ENCODE measurements at places on chromosomes 11 and 22.

- DNase-seq: no peak
- peaks cover 39% of the 10 kb centered on the region for H3K36me3 ChIP-seq
- H3K4me1 ChIP-seq: peaks cover 7% of the 10 kb centered on the region
- H3K27me3 ChIP-seq: no peaks in the 10 kb centered on the region
- no peak overlapping the region for H3K4me3 ChIP-seq
Measured at GRCh38 chr22:29638678-29639077, 35.2 kb downstream of the NF2 start.

GRCh38 chr11:74412321-74412720, 14.1 kb upstream of the PGM2L1 start:
- no peaks in the 10 kb centered on the region for H3K36me3 ChIP-seq
- H3K4me1 ChIP-seq: peaks cover 6% of the 10 kb centered on the region

DNA sequence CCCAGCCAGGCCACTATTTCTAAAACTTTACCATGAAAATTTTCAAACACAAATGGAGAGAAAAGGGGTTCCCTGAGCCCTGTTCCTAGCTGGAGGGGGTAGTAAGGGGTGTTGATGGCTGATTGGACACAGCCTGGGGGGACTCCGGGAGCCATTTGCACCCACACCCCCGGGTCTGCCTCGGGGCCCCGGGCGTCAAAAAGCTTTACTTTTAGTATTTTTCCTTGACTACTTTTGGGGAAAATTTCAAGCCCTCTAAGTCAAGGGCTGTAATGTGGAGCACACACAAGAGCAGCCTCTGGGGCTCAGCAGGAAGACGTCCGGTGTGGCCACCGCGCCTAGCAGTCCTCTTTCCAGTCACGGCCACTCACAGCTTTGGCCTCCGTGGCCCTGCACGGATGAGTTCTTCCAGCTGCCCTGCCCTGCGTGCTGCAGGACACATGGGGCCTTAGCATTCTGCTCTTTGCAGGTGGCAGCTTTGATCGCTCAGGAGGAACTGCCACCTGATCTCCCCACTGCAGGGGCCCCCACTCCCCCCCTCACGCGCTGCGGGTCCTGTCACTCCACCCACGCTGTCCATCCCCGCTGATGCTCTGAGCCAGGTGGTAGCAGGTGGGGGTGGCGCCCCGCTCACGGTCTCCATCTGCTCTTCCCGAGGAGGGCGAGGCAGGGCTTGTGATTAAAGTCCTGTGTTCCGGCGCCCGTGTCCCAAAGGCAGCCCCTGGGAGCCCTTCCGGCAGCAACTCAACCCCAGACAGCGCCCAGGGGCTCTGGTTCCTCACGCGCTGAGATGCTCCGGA, 14.4 kb downstream of the RNH1 start:
- H3K36me3 ChIP-seq: peaks cover 32% of the 10 kb centered on the region
- no peaks in the 10 kb centered on the region for H3K4me1 ChIP-seq

DNA sequence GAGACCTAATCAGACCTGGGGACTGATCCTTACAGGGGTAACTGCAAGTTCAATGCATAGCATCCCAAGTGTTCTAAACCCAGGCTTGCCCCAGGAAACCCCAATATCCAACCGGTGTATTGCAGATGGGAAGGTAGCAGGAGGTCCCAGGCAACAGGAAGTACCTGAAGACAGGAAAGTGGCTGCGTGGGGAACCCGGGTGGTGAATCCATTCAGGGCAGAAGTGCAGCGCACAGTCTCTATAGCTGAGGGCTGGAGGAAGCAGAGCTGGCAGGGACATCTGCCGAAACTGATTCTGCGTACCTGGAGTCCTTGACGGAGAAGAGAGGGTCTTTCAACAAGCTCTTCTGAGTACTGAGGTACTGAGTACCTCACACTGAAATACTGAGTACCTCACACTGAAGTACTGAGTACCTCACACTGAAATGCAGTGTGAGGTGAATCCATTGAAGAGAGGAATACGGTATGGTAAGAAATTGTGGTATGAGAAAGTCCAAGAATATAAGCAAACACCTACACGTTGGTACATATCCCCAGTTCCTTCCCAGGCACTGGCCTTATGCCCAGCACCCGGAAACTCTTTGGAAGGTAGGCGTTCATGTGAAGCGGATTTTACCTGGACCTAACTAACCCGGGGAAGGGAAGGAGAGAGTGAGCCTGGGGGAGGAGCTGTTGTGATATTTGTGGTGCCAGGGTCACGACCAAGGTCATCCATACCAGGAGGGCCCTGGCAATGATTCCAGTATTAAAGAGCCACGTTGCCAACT, 20.1 kb downstream of the SCN4B start:
- H3K36me3 ChIP-seq: no peaks in the 10 kb centered on the region
- H3K4me3 ChIP-seq: no peak overlapping the region
- peaks cover 2% of the 10 kb centered on the region for H3K27me3 ChIP-seq
- no peak for DNase-seq

DNA sequence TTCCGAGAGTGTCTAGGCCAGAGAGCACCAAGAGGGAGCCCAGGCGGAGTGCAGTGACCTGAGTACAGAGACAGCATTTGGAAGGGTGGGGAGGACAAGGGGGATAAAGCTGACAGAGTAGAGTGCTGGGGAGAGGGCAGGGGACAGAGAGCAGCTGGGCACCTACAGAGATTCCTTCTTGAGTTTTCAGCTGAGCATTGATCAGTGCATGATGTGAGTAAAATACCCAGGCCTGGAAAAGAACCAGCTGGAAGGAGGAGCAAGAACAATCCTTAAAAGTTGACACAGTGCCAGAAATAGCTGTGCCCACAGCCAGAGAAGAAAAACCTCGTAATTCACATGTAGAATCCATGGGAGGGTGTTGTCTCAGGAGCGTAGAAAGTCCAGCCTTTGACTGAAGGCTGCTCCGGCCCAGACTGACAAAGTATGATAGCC, 33.9 kb upstream of the PANX2 start:
- H3K4me3 ChIP-seq: no peak overlapping the region
- no peak for DNase-seq
- no peaks in the 10 kb centered on the region for H3K4me1 ChIP-seq
- no peaks in the 10 kb centered on the region for H3K27me3 ChIP-seq
- no peak overlapping the region for H3K27ac ChIP-seq
- no peaks in the 10 kb centered on the region for H3K36me3 ChIP-seq

- no peak for DNase-seq
- peaks cover 8% of the 10 kb centered on the region for H3K36me3 ChIP-seq
- peaks cover 53% of the 10 kb centered on the region for H3K27me3 ChIP-seq
- peaks cover 34% of the 10 kb centered on the region for H3K4me1 ChIP-seq
- peak overlapping the region; percentile 41 for H3K4me3 ChIP-seq
Measured at GRCh38 chr11:46235777-46236688, 41.4 kb upstream of the CREB3L1 start.

- H3K36me3 ChIP-seq: no peaks in the 10 kb centered on the region
- H3K27me3 ChIP-seq: peaks cover 6% of the 10 kb centered on the region
- no peak overlapping the region for H3K4me3 ChIP-seq
- H3K4me1 ChIP-seq: peaks cover 62% of the 10 kb centered on the region
Measured at GRCh38 chr11:115167456-115167855, 336.8 kb downstream of the CADM1 start.

DNA sequence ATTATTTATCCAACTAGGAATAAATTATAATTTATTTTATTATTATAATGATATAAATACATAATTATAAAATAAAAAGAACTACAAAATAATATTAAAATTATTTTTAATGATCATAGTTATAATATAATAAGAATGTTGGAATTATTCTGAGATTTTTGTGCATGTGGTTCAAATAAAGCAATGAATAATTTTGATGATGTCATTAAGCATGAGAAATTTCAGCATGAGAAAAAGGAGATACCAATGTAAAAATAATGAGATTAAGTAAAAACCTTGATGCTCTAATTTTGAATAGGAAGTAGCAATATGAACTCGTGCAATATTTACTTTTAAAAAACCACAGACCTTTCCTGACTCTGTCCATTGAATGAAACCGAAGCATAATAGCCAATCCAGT, 181.8 kb upstream of the MTNR1B start:
- peaks cover 24% of the 10 kb centered on the region for H3K36me3 ChIP-seq
- H3K4me3 ChIP-seq: no peak overlapping the region
- peaks cover 24% of the 10 kb centered on the region for H3K4me1 ChIP-seq
- no peak for DNase-seq

DNA sequence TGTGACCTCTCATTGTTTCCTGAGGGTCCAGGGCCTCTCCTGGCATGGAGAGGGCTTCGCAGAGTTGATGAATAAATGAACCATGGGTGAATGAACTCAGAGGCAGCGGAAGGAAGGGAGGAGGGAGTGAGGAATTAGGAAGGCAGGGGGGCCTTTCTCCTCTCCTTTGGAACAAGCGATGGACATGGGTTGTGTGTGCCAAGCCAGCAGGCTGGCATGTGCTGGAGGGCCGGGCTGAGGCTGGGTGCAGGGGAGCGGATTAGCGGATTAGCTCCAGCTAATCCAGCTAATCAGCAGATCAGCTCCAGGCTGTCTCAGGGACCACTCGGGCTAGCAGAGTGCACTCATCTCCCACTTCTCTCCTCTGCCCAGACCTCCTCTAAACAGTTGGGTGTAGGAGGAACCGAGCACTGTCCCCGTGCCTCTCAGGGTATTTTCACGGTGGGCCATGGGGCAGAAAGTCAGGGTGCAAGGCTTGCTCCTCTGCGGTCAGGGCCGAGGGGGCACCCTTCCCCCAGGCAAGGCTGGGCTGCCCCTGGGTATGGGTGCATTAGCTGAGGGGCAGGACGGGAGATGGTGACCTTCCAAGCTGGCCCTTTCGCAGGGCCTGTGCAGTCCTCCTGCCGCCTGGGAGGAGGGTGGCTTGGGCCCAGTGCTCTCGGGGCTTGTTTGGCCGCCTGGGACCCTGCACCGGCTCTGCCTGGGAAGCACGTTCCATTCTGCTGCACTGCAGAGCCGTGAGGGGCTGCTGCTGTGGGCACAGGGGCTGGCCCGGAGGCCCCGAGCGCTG, 120.3 kb upstream of the B3GAT1 start:
- H3K4me1 ChIP-seq: peaks cover 15% of the 10 kb centered on the region
- no peak overlapping the region for H3K4me3 ChIP-seq
- no peak for DNase-seq
- no peak overlapping the region for H3K27ac ChIP-seq

GRCh38 chr11:125768336-125769046, 10.1 kb downstream of the PATE2 start:
- no peaks in the 10 kb centered on the region for H3K27me3 ChIP-seq
- no peak overlapping the region for H3K27ac ChIP-seq
- DNase-seq: no peak
- H3K4me3 ChIP-seq: no peak overlapping the region
- no peaks in the 10 kb centered on the region for H3K36me3 ChIP-seq

GRCh38 chr11:856397-856796, 13.7 kb downstream of the TSPAN4 start:
- H3K27me3 ChIP-seq: peaks cover 3% of the 10 kb centered on the region
- H3K36me3 ChIP-seq: no peaks in the 10 kb centered on the region
- DNase-seq: no peak
- H3K4me3 ChIP-seq: no peak overlapping the region
- no peak overlapping the region for H3K27ac ChIP-seq

GRCh38 chr11:17036666-17037658, 22.7 kb upstream of the PLEKHA7 start:
- peaks cover 9% of the 10 kb centered on the region for H3K27me3 ChIP-seq
- peak; percentile 67 for DNase-seq
- peaks cover 11% of the 10 kb centered on the region for H3K36me3 ChIP-seq
- no peak overlapping the region for H3K4me3 ChIP-seq

GRCh38 chr11:1832920-1833295, 1.9 kb upstream of the SYT8 start:
- peaks cover 5% of the 10 kb centered on the region for H3K27me3 ChIP-seq
- no peak overlapping the region for H3K27ac ChIP-seq
- H3K36me3 ChIP-seq: no peaks in the 10 kb centered on the region
- peak; percentile 43 for DNase-seq

DNA sequence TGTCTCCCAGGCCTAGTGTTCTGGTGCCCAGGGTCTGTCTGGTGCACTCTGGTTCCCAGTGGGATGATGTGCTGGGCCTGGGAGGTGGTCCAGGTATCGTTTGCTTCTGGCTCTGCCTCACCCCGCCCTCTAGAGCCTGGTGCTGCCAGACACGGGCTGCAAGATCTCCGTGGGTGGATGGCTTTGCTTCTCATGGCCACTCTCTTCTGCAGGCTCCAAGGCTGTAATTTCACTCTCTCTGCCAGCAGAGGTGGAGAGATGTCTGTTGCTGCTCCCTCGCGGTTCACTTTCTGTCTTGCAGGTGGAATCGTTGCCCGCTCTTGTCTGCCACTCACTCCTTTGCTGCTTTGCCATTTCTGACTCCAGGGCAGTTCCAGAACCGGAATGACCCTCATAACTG, 13.4 kb downstream of the NADSYN1 start:
- no peak overlapping the region for H3K4me3 ChIP-seq
- H3K27me3 ChIP-seq: no peaks in the 10 kb centered on the region
- H3K4me1 ChIP-seq: peaks cover 5% of the 10 kb centered on the region
- H3K27ac ChIP-seq: no peak overlapping the region
- H3K36me3 ChIP-seq: peaks cover 48% of the 10 kb centered on the region

- H3K36me3 ChIP-seq: no peaks in the 10 kb centered on the region
- H3K27me3 ChIP-seq: no peaks in the 10 kb centered on the region
- H3K27ac ChIP-seq: no peak overlapping the region
- H3K4me3 ChIP-seq: no peak overlapping the region
Measured at GRCh38 chr11:88414385-88414861, 76.9 kb upstream of the CTSC start.

- H3K4me1 ChIP-seq: peaks cover 11% of the 10 kb centered on the region
- no peak overlapping the region for H3K4me3 ChIP-seq
- no peak overlapping the region for H3K27ac ChIP-seq
- DNase-seq: no peak
- H3K27me3 ChIP-seq: peaks cover 47% of the 10 kb centered on the region
- no peaks in the 10 kb centered on the region for H3K36me3 ChIP-seq
Measured at GRCh38 chr11:117792241-117792640, 4.8 kb downstream of the DSCAML1 start.

DNA sequence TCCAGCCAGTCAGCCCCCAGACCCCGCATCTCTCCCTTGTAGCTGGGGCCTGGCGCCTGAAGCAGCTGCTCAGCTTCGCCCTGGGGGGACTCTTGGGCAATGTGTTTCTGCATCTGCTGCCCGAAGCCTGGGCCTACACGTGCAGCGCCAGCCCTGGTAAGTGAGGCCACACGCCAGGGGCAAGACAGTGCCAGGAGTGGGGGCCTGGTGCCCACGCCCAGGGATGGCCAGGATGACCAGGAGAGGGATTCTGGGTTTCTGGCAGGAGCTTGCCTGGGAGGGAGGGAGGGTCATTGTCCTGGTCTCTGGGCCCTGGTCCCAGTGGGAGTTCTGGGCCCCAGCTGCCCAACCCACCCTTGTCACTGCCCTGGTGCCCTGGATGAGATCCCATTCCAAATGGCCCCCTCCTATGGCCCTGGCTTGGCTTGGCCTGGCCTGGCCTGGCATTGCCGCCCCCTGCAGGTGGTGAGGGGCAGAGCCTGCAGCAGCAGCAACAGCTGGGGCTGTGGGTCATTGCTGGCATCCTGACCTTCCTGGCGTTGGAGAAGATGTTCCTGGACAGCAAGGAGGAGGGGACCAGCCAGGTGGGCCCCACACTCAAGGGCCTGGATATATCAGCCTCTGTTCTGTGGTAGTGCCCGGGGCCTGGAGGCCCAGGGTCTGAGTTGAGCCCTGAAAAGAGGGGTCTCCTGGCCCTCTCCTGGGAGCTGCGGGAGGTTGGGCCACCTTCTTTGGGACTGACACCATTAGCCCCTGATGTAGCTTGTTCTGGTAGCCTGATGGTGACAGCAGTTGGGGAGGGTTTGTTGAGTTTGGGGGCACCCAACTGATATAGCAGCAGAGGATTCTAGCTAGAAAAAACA, 3.7 kb downstream of the SLC39A13 start:
- no peaks in the 10 kb centered on the region for H3K27me3 ChIP-seq
- no peak overlapping the region for H3K27ac ChIP-seq
- H3K36me3 ChIP-seq: peaks cover 9% of the 10 kb centered on the region
- peaks cover 10% of the 10 kb centered on the region for H3K4me1 ChIP-seq
- peak; percentile 86 for DNase-seq

GRCh38 chr11:86508604-86509587, 134.2 kb downstream of the CCDC81 start:
- peaks cover 4% of the 10 kb centered on the region for H3K4me1 ChIP-seq
- no peak for DNase-seq
- no peaks in the 10 kb centered on the region for H3K36me3 ChIP-seq
- H3K27me3 ChIP-seq: no peaks in the 10 kb centered on the region
- no peak overlapping the region for H3K27ac ChIP-seq
